ENCODE measurements at places on chromosomes 6 and 20.

GRCh38 chr20:62741701-62742491 lies 33.3 kb downstream of the NTSR1 start:
- no peak for DNase-seq

DNA sequence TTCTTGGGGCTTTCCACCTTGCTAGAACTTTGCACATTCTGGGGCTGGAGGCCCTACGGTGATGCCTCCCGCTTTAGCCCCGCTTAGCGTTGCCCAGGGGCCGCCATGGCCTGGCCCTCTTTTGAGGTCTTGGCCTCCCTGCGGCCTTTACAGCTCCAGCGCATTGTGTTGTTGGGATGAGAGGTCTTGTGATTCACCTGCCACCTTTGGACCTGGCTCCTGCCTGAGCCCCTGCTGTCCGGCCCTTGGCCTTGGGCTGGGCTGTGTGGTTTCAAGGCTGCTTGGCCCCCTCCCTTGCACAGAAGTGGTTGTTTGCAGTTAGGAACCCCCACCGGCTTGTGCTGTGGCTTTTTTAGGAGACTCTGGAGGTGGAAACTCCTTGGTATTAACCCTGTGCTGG lies 61.0 kb upstream of the CDH4 start:
- no peak for DNase-seq

- DNase-seq, result no peak
These were observed 2.4 kb downstream of the SPDEF start for GRCh38 chr6:34553750-34554149.

GRCh38 chr6:95143408-95144180 lies 433.7 kb upstream of the MANEA start:
- no peak for DNase-seq

DNA sequence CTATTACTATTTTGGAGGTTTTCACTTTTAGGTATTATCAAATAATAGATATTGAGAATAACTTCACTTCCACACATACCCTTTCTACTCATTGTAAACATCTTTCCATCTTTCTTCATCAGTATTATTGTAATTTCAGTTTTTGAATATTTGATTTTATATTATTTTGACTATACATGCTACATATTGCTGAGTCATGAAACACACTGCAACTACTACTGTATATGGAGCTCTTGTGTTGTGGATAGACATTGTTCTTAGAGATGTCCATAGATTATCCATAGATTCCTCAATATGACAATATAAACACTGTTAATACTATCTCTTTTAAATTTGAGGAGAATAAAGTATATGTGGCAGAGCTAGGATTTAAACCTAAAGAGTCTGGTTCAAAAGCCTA lies 819 bp upstream of the IMPG1 start:
- no peak for DNase-seq

DNA sequence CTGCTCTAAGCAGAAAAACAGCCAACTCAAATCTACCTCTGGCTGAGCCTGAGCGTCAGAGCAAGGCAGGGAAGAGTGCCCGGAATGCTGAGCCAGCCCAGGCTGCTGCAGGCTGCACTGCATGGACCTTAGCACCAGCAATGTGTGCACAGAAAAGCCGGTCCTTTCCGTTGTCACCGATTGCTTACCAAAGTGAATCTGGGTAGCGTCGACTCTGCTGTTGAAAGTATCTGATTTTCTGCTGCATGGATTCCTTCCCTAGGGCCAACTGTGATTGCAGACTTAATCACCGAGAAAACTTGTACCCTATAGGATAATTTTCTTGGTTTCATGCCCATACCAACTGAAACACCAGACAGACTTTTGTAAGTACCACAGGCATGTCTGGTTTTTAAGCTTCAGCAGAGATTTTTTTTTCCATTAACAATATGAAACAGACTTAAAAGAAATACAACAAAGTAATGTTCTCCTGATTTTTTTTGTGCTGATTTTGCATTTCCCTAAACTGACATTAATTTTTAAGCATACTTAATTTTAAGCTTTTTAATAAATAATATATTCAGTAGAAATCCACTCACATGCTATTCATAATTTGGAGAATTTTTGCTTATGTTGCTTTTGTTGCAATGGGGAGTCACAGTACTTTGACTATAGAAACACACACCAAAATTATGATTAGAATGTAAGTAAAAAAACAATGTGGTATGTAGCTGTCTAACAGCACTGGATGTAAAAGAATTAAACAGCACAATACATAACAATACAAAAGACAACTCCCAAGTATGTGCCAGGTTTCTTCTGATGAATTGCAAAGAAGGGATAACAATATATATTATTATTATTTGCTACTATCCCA lies 218.0 kb downstream of the THBS2 start:
- no peak for DNase-seq
